Iris pigment epithelial cell (primary cell): ENCODE measurements at places on chromosomes 16 and 17.

DNA sequence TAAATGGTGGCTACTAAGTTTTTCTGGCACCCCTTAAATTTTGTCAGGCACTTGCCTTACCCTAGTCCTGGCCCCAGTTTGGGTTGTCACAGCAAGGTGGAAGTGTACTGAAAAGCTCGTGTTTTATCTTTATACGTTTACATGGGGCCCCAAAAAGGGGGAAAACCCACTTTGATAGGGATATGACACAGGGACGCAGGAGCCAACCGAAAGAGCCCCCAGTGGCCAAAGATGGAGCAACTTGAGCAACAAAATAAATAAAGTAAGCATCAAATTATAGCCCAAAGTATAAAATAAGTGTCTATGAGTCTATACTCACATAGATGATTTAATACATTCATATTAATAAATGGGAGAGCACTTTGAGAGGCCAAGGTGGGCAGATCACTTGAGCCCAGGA, 5.0 kb upstream of the CETP start:
- no peak for DNase-seq

DNA sequence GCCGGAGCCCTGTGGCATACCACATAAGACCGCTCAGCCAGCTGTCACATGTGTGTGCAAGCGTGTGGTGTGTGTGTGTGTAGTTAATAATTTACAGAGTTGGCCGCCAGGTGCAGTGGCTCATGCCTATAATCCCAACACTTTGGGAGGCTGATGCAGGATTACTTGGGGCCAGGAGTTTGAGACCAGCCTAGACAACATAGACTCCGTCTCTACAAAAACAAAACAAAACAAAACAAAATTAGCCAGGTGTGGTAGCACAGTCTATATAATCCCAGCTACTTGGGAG, 20.4 kb downstream of the SOCS1 start:
- DNase-seq = no peak

- no peak for DNase-seq
Observed at GRCh38 chr16:86117756-86118155, 218.8 kb downstream of the IRF8 start.

DNA sequence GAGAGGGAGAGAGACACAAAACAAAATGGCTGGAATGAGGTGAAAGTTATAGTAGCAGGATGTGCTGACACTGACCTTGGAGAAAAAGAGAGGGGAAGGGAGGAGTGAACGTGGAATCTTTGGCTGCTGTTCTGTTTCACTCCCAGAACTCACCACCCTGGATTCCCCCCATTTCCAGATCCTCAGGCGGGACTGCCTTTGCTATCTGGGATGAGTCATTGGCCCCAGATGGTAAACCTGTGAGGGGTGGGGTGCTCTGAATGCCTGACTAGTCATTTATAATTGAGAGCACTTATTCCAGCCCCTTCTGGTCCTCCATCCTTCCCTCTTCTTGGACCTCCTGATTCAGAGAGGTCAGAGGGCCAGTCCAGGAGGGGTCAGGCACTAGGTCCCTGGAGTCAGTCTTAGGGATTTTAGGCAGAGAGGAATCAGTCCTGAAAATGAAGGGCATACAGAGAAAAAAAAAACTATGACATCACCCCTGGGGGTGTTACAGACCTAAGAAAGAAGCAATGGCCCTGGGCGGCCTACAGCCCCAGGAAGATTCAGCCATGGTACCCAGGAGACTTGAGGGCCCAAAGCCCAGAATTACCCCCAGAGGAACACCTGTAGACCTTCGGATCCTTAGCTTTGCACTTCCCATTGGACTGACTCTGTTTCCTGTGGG, 2.2 kb upstream of the ZG16 start:
- DNase-seq = peak; percentile 43

GRCh38 chr17:1625053-1625452, 3.6 kb downstream of the SLC43A2 start:
- DNase-seq = no peak

DNA sequence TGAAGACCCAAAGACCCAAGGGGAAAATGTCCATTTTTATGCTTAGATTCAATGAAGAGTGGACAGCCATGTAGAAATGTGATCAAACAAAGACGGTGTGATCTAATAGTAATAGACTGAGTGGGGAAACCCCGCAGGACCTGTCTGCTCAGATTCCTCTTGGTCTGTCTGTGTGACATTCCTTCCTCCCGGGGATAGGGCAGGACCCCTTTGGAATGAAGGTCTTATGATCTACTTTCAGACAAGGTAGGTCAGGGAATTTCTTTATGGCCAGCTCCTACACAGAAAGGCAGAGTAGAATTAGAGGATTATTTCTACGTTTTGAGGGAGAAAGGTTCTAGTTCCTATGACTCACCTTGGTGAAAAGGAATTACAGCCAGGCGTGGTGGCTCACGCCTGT, 267.6 kb downstream of the STX8 start:
- DNase-seq = no peak

DNA sequence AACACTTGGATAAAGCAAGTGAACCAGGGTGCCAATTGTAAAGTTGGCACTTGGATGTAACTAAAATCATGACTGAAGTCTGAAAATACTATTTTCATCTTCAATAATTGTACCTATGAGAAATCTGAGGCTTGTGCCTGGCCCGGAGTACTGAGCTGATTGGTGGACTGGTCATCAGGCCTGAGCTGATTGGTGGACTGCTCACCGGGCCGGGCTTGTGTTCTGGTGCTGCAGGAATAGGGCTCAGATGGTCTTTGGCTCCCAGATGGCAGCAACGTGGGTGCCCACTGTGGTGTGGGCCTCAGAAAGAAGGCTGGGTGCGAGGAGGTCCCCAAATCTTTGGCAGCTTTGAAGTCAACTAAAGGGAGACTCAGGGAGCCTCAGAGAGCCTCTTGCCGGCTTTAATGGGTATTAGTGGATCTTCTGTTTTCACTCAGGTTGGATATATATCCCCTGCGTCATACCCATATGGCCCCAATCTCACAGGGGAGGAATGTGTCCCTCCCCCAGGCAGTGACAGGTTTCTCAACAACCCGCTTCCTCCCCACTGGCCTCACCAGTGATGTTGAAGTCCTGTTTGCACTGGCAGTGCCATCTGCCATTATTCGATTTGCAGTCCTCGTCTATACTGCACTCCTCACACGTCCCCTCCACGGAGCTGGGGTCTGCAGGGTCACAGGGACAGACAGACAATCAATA, 4.7 kb downstream of the UMOD start:
- no peak for DNase-seq

DNA sequence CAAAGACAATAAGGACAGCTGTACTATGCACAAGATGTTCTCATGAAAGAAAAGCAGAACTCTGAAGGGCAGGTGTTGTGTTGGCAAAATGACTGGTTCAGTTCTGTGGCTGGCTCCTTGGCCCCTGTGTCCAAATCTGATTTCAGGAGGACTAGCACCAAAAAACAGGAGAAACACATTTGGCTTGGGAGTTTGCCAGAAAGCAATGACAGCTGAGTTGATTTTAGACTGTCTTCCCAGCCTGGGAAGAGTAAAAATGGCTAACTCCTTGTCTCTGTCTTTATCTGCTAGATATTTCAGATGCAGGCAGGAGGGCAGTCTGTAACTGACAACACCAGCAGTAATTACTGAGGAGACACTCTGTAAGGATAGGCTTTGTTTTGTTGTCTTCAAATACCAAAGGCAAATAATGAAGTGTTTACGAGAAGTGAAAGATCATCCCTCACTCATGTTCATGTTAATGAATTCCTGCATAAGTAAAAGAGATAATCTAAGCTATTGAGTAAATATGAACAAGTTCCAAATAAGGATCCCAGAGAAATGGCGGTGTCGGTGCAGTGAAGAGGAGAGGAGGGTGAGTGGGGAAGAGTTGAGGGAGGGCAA, 989.0 kb downstream of the CDH11 start:
- no peak for DNase-seq

DNA sequence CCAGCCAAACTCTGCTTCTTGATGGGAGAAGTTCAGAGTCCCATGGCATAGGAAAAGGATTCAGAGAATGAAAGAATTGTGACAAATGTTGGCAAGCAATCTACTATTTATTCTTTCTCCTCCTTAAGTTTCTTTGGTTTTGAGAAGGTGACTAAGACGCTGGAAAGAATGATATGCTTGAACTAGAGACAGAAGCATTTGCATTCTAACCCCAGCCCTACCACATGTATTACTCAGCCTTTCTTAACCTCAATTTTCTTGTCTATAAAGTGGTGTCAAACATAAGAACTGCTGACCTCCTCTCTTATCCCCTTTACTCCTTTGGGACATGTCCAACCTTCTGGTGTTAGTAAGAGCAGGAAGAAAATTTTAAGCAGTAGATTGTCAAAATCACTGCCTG, 124.7 kb downstream of the HS3ST2 start:
- DNase-seq = no peak

DNA sequence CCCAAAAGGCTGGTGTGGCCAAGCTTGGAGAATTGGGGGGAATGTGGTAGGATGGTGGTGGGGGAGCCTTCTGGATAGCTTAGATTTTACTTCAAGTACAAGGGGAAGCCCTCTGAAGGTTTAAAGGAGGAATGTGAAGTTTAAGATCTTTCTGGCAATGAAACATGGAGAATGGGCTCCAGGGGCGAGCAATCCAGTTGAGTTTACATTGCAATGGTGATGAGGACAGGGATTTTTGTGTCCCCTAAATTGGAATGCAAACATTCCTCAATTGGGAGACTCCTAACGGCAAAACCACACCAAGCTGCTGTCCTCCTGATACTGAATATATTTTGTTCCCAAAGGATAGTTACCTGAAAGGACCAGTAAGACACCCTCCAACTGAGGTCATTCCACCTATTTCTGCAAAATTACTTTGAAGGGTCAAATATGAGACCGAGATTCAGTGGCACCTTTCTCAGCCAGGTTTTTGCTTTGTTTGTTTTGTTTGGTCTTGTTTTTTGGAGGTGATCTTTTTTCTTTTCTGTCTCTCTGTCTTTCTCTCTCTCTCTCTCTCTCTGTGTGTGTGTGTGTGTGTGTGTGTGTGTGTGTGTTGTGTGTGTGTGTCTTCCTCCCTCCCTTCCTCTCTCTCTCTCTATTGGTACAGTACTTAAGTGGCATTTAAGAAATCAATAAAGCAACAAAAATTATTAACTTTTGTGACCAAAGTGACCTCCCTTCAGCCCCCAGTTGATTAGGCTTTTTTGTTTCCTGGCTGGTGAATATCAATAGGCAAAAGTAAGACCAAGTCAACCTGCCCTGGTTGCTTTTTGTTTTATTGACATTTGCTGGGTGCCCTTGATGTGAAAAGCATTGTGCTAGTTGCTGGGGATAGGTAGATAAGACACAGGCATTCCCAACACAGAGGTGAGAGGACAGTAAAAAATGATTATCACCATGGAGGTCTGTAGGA, 16.4 kb upstream of the TAT start:
- DNase-seq = no peak

DNA sequence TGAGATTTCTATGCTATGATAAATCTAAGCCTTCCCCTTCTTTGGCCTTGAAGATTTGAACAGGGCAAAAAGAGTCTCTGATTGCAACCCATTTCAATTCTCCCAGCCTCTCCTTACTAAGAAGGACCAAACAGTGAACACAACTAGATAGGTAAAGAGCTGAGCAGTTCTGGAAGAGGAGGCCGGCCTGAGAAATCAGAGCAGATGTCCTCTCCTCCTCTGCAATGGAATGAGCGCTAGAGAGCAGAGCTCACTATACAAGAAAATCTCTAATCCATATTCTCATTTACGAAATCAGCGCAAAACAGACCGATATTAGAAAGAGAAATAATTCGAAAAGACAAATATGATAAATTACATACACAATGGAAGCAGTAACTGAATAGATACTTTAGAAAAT, 124.2 kb downstream of the CDK5R1 start:
- DNase-seq = no peak

DNA sequence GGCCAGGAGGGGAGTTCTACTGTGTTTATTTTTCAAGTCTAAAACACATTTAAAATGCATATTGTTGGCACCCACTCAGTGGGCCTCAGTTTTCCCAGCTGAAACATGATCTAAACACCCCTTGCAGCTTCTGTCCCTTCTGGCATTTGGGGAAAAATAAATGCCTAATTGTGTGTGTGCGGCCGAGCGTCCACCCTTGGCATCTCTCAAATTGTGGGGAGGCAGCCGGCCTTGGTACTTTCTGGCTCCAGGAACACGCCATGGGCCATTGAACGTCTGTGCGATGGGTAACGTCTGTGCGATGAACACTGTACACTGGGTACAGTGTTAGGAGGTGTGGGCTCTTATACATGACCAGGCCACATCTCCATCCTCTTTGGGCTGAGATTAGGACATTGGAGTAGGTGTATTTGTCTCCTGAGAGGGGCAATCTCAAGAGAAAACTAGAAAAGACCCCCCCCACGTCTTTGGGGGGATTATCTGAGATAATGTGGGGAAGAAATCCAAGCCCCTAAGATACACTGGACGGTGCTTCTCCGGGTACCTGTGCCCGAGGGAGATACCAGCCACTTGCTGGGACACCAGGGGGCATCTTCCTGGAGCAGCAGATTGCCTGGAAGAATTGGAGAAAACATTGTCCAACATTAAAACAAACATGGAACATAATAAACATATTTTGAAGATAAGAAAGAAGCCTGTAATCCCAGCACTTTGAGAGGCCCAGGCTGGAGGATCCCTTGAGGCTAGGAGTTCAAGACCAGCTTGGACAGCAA, 54.9 kb downstream of the RAB11FIP4 start:
- DNase-seq = no peak

DNA sequence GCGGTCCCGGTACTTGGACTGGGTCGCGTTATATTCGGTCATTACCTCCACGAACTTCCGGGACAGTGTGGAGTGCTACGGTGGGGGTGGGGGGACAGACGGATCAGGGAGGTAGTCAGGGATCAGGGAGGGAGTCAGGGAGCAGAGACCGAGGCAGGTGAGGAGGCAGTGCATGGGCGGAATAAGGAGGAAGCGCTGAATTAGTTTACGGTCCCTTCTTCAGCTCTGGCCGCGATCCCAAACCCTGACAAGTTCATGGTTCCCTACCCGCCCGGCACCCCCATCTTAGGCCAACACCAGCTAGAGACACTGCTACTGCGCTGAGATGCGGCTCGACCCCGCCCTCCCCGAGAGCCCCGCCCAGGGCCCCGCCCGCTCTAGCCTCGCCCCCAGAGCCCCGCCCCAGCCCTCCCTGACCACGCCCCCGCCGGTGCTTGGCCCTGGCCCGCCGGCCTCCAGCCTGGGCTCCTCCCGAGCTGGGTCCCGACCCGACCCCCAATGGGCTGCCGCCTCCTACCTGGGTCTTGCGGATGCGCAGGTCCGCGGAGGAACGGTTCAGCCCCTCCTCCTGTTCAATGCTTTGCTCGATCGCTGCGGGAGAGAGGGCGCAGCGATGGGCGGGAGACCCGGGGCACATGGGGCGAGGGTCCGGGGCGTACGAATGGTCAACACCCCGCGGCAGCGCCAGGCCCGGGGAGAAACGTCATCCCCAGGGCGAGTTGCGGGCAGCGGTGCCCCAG, 12.1 kb downstream of the HSD3B7 start:
- DNase-seq = peak; percentile 79

DNA sequence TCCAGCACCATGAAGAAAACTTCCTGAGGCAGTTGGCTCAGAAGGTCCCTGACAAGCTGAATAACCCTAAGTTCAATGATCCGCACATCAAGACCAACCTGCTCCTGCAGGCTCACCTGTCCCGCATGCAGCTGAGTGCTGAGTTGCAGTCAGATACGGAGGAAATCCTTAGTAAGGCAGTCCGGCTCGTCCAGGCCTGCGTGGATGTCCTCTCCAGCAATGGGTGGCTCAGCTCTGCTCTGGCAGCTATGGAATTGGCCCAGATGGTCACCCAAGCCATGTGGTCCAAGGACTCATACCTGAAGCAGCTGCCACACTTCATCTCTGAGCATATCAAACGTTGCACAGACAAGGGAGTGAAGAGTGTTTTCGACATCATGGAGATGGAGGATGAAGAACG, 88.4 kb upstream of the SMURF2 start:
- no peak for DNase-seq

- peak; percentile 12 for DNase-seq
Observed at GRCh38 chr16:84883301-84883700, 63.5 kb downstream of the CRISPLD2 start.

GRCh38 chr16:4205971-4206370, 35.9 kb downstream of the SRL start:
- DNase-seq = no peak
